ENCODE measurements at places on chromosomes 1 and 21.

DNA sequence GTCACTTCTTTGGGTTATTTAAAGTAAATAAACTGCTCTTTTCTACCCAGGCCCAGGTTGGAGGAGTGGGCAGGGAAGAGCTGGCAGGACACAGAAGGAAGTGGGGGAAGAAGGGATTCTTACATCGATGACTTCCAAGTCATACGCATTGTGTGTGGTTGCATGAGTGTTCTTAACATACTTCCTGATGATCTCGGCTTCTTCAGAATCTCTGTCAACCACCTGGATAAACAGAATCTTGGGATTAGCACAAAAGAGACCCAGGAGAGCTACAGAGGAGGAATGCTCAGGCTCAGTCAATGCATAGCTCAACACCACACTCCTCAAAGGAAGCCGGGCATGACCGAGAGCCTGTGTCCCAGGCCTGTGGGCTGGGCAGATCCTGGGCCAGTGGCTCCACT is 42.1 kb downstream of the PARP1 start:
- DNase-seq, result no peak

- no peak for DNase-seq
These were observed 56.1 kb downstream of the KCNN3 start for GRCh38 chr1:154813846-154814505.

- no peak for DNase-seq
These were observed 34.3 kb upstream of the CACYBP start for GRCh38 chr1:174965362-174966007.

- DNase-seq, result no peak
These were observed 47.8 kb downstream of the ADGRL4 start for GRCh38 chr1:78958711-78959110.

GRCh38 chr1:20059847-20060246 is 10.1 kb upstream of the PLA2G5 start:
- no peak for DNase-seq

DNA sequence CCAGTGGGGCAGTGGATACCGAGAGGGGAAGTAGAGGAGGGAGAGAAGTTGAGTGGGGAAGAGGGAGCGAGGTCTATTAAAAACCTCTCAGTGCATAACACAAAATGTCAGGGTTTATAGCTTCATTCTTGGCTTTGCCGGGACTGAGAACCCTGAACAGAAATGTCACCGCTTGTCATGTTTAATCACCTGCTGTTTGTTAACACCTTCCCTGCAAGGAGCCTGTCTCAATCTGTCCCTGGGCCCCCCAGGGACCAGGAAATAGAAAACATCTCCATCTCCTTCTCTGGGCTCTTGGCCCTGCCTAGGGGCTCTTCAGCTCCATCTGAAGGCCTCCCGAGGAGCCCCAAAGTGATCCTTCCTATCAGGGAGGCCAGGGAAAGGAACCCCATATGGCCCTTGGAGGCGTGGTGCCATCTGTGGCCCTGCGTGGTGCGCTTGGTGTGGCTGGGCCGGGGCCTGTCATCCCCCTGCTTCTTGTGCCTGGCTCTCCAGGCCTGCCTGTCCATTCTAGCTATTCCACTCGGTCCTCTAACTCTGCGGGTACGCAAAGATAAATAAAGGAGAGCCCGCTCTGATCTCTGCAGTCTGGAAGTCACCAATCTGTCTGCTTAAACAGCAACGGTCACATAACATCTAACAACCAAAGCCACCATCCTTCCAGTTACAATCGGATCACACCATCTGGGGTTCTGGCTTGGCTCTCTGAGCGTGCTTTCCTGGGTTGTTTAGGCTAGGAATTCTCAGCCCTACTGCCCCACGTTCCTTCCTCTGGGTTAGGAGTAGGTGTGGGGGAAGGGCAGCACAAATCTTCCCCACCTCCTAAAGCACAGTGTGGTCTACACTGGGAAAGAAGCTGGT is 113.8 kb downstream of the CASZ1 start:
- no peak for DNase-seq

- no peak for DNase-seq
These were observed 14.5 kb downstream of the CR1 start for GRCh38 chr1:207510444-207510843.

GRCh38 chr21:41962425-41962966 is 8.7 kb upstream of the C2CD2 start:
- no peak for DNase-seq
